ENCODE measurements at places on chromosomes 5 and 9. TPM values are rescaled to one million over a fixed set of nuclear protein-coding genes. Genes with fewer than 3 reads are reported as not detected.

DNA sequence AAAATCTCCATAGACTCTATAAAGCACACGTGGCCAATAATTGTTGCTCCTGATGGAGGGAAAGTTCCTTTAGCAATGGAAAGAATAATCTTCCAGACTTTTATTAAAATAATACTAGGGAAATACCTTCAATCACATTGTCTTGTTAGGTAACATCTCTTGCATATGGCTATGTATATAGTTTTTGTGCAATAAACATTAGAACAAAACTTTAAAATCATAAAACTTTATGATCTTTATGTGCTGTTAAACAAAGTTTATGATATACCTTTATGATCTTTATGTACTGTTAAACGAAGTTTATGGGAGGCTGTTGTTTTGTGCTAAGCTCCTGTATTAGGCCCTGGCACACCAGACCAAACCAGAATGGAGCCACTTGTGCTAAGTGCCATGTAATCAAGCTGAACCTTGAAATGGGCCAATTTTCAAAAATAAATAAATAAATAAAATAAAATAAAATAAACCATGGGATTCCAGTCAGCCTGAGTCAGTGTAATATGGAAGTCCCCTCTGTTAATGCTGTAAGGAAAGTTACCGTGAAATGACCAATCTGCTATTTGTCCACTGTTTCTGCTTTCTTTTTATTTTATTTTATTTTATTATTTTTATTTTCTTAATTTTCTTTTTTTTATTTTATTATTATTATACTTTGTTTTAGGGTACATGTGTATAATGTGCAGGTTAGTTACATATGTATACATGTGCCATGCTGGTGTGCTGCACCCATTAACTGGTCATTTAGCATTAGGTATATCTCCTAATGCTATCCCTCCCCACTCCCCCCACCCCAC, 431.3 kb downstream of the SPATA31D1 start:
- H3K4me1 ChIP-seq = no peaks in the 10 kb centered on the region
- H3K36me3 ChIP-seq = no peaks in the 10 kb centered on the region
- no peak overlapping the region for H3K27ac ChIP-seq
- H3K4me3 ChIP-seq = no peak overlapping the region

DNA sequence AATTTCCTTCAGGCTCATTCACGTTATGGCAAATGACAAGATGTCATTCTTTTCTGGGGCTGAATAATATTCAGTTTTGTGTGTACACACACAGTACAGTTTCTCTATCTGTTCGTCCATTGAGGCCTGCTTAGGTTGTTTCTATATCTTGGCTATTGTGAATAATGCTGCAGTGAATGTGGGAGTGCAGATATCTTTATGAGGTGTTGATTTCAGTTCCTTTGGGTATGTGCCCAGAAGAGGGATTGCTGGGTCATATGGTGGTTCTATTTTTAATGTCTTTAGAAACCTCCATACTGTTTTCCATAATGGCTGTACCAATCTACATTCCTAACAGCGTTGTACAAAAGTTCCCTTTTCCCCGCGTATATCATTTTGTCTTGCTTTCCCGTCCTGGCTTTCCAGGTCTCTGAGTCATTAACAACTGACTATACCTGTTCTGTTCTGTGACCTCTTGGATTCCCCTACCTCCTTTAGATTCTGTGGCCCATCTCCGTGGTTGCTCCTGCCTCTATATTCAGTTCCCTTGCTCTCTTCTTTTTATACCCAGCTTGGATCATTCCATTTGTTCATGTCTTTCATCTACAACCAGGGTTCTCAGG, 6.8 kb downstream of the SNX30 start:
- H3K4me1 ChIP-seq = peaks cover 46% of the 10 kb centered on the region
- no peak overlapping the region for H3K27ac ChIP-seq
- no peak for DNase-seq

DNA sequence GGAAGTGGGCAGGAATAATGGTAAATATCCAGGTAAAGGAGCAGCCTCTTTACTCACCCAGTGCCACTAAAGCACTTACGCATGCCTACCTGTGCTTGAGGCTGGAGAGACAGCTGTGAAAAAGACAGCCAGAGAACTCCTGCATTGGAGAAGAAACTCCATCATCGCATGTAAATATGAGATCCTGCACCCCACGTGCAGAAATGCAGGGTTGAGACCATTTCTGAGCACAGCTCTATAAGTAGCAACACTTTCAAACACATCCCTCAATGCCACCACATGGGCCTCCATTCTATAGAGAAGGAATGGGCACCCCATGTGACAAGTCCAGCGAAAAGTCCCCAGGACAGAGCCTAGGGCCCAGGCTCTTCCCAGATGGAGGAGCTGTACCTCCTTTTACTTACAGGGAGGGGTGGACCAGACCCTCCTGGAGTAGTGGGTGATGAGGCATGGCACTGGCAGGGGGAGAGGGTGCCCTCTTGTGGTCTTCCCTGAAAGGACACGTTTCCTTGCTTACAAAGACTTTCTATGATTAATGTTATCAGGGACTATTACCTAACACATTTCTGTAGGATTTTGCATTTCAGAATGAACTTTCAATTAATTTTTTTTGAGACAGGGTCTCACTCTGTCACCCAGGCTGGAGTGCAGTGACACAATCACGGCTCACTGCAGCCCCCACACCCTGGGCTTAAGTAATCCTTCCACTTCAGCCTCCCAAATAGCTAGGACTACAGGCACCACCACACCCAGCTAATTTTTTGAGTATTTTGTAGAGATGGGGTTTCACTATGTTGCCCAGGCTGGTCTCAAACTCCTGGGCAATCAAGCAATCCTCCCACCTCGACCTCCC, 55.3 kb upstream of the IL17B start:
- H3K27ac ChIP-seq = no peak overlapping the region
- H3K4me3 ChIP-seq = no peak overlapping the region
- no peaks in the 10 kb centered on the region for H3K27me3 ChIP-seq
- peaks cover 27% of the 10 kb centered on the region for H3K4me1 ChIP-seq
- peak; percentile 77 for DNase-seq
- peaks cover 6% of the 10 kb centered on the region for H3K36me3 ChIP-seq

DNA sequence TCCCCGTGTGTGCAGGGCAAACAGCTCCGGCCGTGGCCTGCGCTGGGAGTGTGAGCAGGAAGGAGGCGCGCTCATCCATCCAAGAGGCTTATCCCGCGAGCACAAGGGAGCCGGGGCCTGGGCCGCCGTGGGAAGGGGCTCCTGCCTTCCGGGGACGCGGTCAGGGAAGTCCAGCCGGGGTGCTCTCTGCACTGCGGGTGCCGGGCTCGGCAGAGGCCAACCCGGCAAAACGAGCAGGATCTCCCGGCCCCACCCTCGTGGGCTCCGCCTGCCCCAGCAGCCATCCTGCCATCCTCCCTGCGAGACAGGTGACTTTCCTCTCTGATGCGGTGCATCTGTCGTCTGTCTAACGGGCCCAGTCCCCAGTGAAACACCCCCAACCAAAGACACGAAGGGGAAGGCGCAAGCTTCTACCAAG, 244.2 kb downstream of the AUH start:
- peaks cover 22% of the 10 kb centered on the region for H3K4me1 ChIP-seq
- H3K27ac ChIP-seq = no peak overlapping the region
- no peaks in the 10 kb centered on the region for H3K36me3 ChIP-seq
- no peaks in the 10 kb centered on the region for H3K27me3 ChIP-seq
- DNase-seq = no peak

- H3K4me1 ChIP-seq = no peaks in the 10 kb centered on the region
- no peak overlapping the region for H3K27ac ChIP-seq
- no peaks in the 10 kb centered on the region for H3K36me3 ChIP-seq
- DNase-seq = no peak
Measured at GRCh38 chr9:121246821-121247561, 21.0 kb upstream of the GSN start.

The CORO2A gene
- 24.3 TPM for total RNA-seq

The PCDHB9 gene
- 3.5 TPM for total RNA-seq
